Brain (organoid and tissue), 16 donors: ENCODE measurements at places on chromosomes 16 and 17. TPM values are rescaled to one million over a fixed set of nuclear protein-coding genes. Genes with fewer than 3 reads are reported as not detected.

DNA sequence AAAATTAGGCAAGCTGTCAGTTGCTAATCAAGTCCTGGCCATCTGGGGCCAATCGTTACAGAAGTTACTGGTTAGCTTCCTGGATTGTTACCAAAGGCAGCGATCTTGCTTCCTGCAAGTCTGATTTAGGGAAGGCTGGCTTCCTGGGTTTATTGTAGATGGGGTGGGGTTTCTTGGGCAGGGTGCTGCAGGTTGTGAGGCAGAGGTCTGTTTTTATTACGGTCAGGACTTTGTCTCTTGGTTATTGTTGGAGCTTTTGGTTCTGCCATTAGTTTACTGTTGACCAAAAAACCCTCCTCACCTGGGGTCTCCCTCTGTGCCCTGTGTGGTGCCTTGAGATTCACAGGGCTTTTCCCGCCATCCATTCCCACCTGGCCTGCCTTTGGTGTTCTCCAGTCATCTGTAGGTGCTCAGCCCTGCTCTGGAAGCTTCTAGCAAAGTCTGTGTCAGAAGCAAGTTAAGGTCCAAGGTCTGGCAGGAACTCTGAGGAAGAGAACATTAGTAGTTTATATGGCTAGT is 36.9 kb downstream of the SLC47A1 start:
- DNase-seq = no peak

DNA sequence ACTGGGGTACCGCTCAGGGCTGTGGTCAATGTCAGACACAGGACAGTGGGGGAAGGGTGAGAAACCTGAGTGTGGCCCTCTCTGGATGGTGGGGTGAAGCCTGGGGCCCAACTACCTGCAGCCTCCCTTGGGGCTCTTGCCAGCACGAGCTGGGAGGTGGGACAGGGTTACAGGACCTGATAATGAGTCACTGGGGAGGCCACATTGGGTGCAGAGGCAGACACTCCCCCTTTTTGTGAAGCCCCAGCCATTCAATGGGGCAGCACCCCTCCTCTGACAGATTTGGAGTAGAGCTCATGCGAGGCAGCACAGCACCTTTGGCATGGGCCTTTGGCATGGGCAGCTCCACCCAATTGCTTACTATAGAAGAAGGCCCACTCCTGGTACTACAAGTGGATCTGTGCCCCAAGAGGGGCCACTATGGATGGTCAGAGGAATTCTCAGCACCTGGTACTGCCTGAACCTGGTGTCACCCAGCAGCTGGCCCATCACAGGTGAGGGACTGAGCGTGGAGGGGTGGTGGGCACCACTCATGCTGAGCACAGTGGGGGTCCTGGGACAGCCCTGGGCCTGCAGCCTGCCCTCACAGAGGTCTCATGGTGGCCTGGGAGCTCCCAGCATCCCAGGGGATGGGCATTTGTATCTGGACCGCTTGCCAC is 45.2 kb upstream of the SMPD3 start:
- no peak for DNase-seq

- DNase-seq = no peak
Measured at GRCh38 chr17:40536295-40537171, 28.7 kb downstream of the CCR7 start.

GRCh38 chr17:80891397-80892018 is 100.1 kb upstream of the CHMP6 start:
- no peak for DNase-seq

- no peak for DNase-seq
Measured at GRCh38 chr16:15829460-15829859, 27.4 kb downstream of the MYH11 start.

DNA sequence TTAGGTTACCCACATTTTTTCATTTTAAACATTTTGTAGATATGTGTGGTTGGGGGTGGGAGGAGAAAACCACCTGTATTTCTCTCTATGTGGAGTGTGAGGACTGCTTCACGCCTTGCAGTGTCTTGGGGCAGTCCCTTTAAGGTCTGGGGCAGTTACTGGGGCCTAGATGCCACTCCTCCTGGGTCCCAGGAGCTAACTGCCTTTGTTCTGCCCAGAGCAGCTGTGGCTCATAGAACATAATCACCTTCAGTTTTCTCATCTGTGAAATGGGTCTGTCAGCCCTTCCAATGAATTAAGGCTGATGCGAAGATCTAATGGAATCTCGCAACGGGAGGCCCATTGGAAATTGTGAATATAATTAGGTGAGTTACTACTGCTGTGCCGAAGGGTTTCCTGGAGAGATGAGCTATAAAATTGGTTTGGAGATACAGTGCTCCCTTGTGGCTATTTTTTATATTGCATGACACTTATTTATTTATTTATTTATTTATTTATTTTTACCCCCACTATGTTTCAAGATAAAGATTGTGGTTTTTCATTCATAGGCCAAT is 22.9 kb downstream of the DHRS7C start:
- peak; percentile 31 for DNase-seq

DNA sequence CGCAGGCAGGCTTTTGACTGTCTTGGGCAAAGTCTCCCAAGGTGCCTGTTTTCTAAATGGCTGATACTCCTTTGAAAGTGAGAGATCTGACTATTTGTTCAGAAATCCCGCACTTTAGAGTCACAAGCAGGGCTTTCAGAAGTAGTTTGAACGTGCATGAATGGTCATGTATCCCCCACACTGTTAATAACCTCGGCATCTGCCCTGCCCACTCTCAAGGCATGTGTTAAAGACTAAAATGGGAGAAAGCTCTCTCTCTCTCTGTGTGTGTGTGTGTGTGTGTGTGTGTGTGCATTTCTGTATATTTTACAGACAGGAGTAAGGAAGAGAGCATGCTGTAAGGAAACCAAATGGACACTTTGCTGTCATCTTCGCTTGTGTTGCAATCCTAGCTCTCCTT is 163.7 kb downstream of the MAF start:
- no peak for DNase-seq

DNA sequence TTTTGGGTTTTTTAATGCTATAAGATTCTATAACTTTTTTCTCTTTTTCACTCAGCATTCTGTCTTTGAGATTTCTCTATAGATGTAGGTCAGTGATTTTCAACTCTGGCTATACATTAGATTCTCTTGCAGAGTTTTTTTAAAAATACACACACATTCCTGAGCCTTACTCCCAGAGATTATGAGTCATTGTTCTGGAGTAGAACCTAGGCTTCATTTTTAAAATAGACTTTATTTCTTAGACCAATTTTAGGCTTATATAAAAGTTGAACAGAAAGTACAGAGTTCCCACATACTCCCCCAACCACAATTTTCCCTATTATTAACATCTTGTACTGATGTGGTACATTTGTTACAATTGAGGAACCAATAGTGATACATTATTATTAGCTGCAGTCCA is 63.3 kb downstream of the CYB561 start:
- no peak for DNase-seq

SOST gene
- not detected for polyA plus RNA-seq

TMEM114 gene
- polyA plus RNA-seq = not detected

PDPR gene
- 23.4 TPM for polyA plus RNA-seq
